CD4-positive, alpha-beta memory T cell (primary cell): ENCODE measurements at places on chromosomes 7 and 10. TPM values are rescaled to one million over a fixed set of nuclear protein-coding genes. Genes with fewer than 3 reads are reported as not detected.

UMAD1 gene
- polyA plus RNA-seq = 30.0 TPM

GRCh38 chr7:77738871-77739270 is 42.6 kb downstream of the RSBN1L start:
- DNase-seq = no peak

DNA sequence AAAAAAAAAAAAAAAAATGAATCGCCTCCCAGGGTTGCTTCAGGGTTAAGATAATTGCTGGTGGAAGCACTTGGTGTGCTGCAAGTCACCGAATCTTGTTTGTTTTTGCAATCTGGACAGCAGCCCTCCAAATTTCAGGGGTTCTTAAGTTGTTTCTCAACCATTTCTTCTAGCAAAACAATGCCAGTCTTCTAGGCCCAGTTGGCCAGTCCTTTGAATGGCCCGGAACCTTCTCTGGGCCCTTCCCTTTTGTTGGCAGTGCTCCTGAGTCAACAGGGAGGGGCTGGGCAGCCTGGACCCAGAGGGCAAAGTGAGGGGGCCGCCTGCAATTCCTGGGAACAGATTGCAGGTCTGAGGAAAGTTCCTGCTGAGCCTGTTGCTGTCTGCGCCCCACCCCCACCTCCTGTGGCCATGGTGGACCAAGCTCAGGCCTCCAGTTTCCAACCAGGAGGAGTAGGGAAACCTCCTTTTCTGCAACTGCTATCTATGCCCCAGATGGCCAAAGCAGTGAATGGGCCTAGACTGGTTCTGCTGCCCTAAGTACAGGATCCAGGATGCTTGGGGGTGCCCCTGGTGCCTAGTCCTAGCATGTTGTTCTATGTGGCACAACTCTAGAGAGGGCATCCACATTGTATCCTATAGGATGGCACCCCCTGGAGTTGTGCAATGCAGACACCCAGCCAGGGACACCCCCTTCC is 31.4 kb upstream of the PDCD4 start:
- DNase-seq = no peak

DNA sequence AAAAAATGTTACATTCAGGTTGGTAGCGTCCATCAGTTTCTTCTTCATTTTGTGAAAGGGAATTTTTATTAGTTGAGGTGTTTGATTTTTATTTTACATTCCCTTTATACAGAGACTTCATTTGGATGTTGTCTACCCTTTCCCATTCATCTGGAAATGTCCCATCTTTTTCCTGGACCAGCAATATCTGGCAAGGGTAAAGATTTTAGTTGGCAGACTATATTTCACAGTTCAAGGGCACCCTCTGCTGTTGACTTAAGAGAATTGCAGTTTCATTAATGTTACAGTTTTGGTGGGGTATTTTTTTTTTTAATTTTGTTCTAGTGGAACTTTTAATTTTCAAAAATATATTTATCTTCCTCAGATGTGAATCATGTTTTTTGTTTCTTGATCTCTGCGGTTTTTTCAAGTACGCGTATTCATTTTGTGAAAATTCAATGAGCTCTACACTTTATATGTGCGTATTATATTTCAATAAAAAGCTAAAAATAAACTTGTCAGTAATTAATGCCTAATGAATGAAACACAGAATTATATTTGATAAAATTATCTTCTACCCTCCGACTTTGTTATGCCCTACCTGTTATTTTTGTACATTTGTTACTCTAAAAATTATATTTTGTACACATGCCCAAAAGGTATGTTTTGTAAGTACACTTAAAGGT is 97.9 kb upstream of the KLF14 start:
- DNase-seq = peak; percentile 24

DNA sequence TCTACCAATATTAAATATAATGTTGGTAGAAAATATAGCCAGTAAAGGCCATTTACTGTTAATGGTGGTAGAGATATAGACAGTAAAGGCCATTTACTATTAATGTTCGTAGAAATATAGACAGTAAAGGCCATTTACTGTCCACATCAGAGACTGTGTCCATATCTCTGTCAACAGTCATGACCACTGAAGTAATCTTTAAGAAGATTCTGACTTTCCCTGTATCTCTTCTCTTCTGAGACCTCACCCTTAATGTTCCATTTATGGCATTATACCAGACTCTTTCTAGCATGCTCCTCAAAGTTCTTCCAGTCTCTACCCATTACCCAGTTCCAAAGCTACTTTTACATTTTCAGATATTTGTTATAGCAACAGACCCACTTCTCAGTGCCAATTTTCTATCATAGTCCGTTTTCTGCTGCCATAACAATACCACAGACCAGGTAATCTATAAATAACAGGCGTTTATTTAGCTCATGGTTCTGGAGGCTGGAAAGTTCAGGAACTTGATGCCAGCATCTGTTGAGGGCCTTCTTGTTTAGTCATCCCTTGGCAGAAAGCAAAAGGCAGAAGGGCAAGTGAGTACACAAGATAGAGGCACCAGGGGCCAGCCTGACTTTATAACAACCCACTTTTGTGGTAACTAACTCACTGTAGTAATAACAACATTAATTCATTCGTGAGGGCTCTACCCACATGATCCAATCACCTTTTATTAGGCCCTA is 7.9 kb upstream of the NUDCD3 start:
- no peak for DNase-seq
